ENCODE measurements at places on chromosomes 3 and 15.

DNA sequence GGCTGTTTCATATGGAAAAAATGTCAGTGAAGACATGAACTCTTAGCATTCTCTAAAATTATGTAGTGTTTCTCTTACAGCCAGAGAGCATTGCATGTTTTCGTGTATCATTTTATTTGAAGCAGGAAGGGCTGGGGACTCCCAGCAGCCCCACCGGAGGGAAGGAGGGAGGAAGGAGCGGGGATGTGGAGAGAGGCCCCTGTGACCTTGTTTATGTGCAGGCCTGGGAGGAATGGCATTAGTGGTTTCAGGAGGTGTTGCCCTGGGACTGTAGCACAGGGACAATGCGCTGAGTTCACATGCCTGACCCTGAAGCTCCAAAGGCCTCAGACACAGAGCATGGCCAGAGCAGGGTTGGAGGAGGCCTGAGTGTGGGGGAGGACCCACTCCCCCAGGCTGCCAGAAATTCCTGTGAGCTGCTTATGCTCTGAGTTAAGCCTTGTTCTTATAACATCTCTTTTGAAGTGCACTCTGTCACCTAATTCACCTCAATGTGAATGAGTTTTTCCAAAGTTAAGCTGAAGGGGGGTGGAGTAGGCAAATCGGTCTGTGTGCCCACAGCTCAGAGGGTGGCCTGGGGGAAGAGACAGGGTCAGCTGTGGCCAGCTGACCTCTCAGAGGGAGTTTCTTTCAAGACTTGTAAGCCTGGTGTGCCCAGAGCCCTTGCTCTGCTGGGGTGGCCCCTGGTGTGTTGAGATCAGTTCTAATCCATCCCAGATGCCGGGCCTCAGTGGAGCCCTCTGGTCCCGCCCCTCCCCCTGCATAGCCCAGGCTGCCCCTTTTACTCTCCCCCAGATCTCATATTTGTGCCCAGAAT lies 3.9 kb upstream of the RNU6-1 start:
- no peak for DNase-seq

GRCh38 chr3:84439476-84439875 lies 519.3 kb upstream of the CADM2 start:
- no peak for DNase-seq

- DNase-seq: no peak
Measured at GRCh38 chr15:40435710-40436089, 5.1 kb upstream of the BAHD1 start.

GRCh38 chr3:188220097-188220788 lies 66.3 kb downstream of the LPP start:
- no peak for DNase-seq

DNA sequence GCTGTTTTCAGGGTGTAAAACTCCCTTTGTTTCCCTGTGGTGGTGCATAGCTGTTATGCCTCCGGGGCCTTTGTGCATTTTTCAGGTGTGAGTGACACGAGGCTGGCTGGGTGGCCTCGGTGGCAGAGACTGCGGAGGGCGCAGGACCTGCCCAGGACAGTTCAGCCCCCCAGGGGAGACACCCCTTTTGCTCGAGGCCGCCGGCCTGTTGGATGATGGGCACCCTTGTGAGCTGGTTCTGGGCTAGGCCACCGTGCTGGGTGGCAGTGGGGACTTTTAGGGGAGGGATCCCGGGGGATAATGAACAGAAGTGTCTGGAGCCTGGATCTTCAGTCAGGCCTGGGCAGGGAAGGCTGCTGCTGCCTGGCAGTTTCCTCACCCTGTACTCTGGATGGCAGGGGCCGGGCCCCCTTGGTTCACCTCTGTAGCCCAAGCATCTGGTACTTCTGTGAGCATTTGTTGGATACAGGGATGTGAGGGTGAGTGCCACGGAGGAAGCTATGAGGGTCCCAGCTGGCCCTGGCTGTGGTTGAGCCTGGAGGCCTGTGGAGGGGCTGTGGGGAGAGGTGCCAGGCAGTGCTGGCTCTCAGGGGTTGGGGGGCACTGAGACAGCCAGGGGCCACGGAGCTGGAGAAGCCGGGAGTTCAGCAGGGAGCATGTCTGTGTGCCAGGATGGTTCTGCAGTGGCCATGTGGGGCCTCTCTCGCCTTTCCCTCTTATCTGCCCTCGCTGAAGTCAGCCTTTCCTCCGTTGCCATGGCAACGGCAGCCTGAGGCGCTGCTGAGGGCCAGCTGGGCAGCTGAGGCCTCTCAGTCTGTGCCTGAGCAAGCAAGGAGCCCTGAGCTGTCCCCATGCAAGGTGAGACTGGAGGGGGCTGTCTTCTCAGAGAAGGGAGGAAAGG lies 49.0 kb downstream of the KY start:
- no peak for DNase-seq

- DNase-seq: no peak
Measured at GRCh38 chr3:150607267-150608065, 4.3 kb downstream of the SELENOT start.

DNA sequence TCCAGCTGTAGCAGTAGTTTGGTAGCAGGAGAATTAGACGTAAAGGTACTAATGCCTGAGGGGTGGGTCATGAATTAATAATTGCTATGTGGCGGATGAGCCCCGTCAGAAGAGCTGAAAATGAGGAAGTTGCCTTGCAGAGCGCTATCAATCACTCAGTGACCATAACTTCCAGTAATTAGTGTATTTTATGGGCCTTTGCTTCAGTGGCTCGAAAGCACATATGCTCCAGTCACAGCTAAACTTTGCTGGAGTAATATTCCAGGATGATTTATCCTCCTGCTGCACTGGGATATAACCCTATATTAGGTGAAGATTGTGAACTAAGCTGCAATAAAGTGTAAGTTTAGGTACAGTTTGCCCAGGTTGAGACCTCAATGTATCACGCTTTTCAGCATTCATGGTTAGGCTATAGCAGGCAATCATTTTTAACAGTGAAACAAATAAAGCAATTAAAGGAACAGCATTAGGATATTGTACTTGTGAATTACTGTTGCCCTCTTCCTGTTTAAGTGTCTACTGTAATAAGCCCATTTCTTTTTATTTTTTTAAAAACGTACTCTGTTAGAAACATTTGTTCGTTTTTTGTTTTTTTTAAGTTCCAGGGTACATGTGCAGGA lies 104.6 kb upstream of the SKOR1 start:
- DNase-seq: no peak

- DNase-seq: no peak
Measured at GRCh38 chr3:52857133-52857532, 22.3 kb upstream of the MUSTN1 start.

GRCh38 chr15:55108858-55109518 lies 87.8 kb downstream of the RSL24D1 start:
- peak; percentile 75 for DNase-seq

- DNase-seq: no peak
Measured at GRCh38 chr3:182633186-182633585, 160.1 kb upstream of the ATP11B start.

GRCh38 chr15:64865998-64866520 lies 24.3 kb downstream of the PLEKHO2 start:
- no peak for DNase-seq
